ENCODE measurements at places on chromosomes 12 and 14.

DNA sequence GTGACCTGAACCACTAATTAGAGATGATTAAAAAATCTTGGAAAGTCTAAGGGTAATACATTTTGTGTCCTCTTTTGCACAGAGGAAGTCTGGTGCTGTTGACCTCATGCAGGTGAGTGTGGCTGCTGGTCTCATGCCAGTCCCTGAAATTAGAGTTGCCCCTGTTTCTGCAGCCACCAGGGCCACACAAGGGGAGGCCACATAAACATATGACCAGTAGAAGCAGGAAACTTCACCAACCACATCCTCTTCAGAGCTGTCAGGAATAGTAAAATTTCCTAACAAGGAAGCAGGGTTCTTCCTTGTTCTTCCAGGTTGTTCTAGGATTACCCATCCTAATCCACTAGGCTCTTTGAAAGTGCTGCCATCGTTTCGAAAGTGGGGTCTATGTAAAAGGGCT is 28.3 kb downstream of the PSMA6 start:
- DNase-seq = no peak

DNA sequence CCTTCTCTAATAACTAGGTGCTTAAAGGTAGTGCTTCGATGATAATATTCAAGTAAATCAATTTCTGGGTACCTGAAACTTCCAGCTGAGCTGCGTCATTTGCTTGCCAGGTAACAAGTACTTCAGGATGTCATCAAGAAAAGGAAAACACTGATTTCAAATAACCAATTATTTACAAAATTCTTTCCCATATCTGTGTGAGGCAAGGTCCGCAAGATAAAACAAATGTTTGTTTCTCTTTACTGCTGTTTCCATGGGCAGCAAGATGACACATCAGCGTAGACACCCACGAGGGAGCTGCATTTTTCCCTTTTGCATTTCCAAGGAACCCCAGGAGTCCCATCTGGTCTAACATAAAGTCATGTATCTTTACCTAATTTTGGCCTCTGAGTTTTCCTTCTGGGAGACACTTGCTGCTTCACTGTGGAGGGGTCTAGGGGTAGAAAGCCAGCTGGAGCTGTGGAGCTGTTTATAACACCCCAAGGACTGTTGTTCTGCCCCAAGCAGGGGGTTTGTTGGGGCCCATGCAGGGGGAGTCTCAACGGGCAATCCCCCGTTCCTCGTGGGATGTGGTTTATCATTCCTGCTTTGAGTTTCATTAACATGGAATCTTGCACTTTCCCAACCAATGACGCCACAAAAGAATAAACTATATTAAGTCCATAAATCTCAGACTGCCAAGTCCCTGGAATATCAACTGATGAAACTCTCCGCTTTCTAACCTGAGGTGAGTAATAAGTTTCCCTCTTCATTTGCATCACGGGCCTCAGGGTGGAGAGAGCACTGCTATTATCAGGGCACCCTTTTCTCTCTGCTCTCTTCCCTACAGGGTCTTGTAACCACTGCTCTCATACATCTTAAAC is 112.8 kb upstream of the PELI2 start:
- no peak for DNase-seq

- DNase-seq = no peak
Observed at GRCh38 chr12:98296462-98297079, 218.8 kb upstream of the TMPO start.

DNA sequence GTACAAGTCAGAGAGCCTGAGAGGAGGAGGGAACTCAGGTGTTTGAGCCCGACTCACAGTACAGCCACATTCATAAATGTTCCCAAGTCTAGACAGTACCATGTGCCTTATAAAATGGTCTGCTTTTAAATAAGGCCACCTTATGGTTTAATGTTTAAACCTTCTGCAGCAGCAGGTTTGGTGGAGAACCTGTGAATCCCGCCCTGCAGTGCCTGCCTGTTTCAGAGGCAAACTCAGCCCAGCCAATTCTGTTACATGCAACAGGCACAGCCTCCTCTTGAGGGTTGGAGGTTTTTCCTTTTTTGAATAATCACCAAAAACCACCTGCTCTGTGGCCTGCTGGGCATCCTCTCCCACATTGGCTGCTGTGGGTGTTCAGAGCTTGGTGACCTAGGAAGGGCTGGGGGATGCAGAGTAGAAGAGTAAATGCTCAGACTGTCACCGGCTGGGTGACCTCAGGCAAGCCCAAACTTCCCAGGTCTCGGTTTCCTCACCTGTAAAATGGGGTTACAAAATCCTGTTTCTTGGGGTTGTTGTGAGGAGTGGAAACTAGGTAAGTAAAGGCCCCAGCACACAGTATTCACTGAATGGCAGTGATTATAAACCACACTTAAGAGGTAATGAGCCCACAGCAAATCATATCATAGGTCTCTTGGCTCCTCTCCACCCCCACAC is 28.0 kb downstream of the NUAK1 start:
- no peak for DNase-seq

- DNase-seq = no peak
Observed at GRCh38 chr12:47207829-47208248, 128.1 kb upstream of the AMIGO2 start.

- no peak for DNase-seq
Observed at GRCh38 chr12:93790472-93791152, 113.4 kb downstream of the CRADD start.

GRCh38 chr14:68627868-68628604 is 164.8 kb downstream of the ZFP36L1 start:
- peak; percentile 27 for DNase-seq

DNA sequence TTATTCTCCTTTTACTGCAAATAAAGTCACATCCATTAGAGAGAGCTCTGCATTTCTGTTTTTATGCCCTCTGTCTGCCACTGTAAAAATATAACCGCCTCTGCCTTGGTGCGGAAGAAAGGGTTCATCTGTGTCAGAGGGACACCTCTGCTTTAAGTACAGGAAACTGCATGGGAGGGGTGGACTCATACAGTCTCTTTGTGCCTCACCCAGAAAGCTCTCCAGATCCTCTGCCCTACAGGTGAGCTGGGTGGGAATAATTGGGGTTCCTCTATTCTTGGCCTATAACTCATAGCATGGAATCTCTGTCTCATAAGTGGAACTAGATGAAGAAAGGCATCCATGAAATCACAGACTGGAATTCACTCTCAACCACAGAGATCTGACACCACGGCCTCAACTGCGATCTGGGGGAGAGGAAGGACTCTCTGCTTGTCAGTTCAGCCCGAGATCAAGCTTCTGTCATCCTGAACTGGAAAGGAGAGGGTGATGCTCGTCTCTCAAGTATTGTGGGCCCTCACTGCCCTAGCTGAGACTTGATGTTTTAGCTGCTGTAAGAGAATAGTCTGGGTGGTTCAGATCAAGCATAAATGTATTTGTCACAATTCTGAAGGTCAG is 702.3 kb downstream of the TMEM121 start:
- no peak for DNase-seq

GRCh38 chr14:101585211-101585610 is 23.9 kb downstream of the DIO3 start:
- DNase-seq = no peak

DNA sequence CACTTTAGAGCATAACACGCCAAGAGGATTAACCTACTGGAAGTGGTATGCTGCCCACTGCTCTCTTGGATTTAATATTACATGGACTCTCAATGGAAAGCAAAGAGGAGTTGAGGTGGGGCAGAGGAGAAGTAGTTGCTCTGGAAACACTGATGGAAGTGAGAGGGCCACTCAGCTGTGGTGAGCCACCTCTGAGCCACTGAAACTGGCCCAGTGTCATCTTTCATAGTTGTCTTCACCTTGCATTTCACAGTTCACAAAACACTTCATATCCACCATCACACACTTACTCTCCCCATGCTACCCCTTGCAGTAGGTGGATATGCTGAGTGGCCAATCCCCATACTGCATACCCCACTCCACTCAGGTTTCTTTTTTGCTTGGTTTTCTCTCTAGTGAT is 12.2 kb upstream of the PCED1B start:
- no peak for DNase-seq

DNA sequence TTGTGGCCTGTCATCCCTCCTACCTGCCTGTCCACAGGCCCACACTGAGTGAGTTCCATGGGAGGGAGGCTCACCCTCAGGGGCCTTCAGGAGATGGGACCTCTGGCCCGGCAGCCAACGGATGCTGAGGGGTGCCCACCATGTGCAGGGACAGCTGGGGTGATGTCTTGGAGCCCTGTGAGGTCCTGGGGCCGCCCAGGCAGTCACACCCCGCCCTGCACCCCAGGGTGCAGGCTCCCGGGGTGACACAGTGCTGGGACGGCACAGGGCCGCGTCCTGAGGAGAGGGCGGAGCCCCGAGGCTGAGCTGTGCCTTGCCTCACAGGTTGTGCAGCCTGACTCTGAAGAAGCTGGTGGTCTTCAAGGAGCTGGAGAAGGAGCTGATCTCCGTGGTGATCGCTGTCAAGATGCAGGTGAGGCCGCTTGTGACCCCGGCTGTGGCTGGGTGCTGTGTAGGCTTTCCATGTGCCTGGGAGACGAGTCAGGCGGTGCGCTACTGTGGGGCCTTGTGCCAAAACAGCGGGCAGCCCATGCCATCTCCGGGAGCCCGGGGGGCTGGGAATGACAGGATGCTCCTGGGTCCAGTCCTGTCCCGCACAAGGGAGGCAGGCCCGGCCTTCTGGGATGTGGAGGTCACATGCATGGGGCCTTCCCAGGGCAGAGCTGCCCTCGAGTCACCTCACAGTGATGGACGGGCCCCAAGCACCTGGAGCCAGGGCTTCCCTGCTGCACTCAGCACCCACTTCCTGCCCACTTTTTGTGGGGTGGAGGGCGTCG is 33.8 kb downstream of the PACS2 start:
- DNase-seq = no peak

DNA sequence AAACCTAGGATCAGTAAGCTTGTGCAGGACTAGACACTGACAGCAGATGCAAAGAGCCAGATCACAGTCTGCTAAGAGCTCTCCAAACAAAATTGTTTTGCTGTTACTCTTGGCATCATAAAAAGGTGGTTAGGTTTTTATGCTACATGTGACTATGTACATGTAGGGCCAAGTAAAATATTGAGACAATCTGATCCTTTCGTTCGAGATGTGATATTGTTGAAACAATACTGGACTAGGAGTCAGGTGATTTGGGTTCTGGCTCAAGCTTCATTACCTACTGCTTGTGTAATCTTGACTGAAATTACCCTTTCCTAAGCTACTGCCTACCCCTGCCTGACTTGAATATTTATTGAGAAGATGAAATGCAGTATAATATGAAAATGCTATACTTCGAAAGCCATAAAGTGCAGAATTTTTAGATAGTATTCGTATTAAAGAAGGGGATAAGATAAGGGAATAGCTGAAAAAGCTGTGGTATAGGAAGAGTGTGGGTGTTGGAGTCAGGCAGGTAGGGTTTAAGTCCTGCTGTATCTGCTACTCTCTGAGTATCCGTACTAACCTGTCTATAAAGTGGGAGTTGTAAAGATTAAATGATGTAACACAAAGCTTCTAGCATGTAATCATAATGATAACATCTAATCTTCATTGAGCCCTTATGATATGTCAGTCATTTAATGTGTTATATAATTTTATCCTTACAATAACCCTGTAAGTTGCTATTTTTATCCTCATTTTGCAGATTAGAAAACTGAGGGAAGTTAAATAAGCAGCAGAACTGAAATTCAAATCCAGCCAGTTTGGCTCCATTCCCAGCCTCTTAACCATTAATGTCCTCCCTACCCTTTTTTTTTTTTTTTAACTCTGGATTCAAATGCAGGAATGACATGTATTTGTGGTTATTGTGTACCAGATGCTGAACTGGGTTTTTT is 38.6 kb upstream of the ATF1 start:
- DNase-seq = no peak

DNA sequence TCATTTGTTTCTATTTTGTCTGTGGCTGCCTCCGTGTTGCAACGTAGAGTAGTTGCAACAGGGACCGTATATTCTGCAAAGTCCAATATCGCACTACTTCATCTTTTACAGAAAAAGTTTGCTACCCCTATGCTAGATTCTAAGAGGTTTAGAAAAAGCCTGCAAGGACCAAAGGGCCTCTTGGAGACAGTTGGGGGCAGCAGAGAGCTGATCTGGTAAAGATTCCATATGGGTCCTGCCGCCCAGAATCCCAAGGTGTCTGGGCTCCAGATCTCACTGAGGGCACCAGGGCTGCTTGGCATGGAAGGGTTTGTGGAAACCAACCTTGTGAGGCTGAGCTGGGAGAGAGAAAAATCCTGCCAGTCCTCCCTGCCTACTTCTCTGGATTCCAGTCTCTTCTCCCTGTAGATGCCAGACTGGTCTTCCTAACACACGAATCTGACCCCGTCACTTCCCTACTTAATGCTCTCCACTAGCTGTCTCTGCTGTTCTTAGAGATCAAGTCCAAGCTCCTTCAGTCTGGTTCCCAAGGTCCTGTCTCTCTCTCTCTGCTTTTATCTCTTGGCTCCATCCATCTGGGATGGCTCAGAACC is 74.6 kb downstream of the GLRX5 start:
- no peak for DNase-seq

GRCh38 chr12:44592626-44593025 is 283.5 kb downstream of the NELL2 start:
- DNase-seq = no peak
